ENCODE measurements at places on chromosomes 7 and 10.

GRCh38 chr10:7998831-7999230 is 55.7 kb upstream of the GATA3 start:
- peak; percentile 44 for DNase-seq

GRCh38 chr7:120920591-120921274 is 29.8 kb upstream of the ING3 start:
- DNase-seq = no peak

- DNase-seq = peak; percentile 87
Measured at GRCh38 chr7:138720286-138720685, 19.1 kb upstream of the SVOPL start.

DNA sequence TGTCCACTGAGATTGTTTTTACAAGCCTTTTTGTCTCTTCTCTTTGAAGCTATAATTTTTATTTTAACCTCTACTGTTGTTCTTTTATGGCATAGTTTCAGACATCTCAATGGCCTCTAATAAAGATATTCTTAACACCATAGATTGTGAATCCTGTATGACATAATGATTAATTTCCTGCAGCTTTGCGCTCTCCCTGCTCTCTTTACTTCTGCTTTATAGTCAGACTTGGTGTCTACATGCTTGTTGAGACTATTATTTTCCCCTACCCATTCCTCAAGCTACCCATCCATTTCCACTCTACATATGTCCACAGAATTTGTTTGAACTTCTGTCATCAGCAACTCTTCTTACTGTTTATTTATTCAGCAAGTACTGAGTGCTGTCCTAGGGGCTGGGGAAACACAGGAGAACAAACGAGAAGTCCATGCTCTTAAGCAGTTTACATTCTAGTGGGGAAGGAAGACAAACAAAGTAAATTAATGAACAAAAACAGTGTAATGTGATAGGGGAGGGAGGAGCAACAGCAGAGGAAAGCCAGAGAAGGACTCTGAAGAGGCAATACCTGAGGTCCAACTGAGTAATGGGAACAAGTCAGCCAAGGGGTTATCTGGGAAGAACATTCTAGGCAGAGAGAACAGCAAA is 110.1 kb downstream of the CDK14 start:
- DNase-seq = no peak

DNA sequence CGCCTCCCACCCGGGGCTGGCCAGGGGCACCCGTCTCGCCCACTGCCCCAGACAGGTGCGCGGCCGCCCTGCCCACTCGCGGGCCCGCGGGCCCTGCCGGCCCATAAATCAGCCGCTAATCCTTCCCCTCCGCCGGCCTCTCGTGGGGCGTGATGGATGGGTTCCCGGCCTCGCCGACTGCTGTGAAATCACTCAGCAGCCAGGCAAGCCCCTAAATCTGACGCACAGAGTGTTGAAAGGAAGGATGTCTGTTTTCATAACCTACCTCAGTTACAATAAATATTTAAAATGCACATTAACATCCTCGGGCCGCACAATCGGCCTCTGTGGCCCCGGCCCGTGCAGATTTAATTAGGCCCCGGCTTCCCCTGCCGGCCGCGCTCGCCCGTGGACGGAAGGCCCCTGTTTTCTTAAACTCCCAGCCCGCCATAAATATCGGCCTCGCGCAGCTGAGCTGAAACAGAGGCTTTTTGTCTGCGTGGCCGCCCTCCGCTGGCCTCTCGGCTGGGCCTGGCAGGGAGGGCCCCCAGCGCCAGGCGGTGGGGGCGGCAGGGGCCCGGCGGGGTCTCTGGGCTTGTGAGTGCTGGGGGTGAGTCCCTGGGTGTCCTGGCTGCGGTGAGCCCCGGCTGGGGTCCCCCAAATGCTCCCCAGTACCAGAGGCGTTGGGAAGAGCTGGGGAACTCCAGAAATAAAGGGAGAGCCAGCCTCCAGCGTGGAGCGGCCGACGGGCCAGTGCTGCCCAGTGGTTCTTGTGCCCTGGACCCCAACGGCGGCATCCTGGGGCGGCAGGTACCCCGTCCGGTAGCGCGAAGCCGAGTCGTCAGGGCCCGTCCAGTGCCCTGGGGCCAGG is 90.7 kb downstream of the UNCX start:
- no peak for DNase-seq

DNA sequence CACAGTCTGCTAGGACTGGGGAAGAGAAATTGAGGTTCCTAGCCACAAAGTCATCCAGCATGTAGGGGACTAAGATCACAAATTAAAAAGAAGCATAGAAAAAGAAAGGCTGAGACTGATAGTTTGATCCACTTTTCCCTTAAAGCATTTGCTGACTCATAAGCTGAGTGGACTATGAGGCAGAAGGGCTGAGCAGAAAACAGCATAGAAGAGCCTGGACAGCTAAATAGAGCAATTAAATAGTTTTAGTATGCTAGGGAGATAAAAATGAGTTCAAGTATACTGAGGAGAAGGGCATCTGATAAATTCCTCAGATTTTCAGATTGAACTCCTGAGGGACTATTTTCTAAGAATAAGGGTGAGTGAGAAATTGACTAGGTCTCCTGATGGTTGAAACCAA is 155.9 kb upstream of the EGR2 start:
- DNase-seq = peak; percentile 26

DNA sequence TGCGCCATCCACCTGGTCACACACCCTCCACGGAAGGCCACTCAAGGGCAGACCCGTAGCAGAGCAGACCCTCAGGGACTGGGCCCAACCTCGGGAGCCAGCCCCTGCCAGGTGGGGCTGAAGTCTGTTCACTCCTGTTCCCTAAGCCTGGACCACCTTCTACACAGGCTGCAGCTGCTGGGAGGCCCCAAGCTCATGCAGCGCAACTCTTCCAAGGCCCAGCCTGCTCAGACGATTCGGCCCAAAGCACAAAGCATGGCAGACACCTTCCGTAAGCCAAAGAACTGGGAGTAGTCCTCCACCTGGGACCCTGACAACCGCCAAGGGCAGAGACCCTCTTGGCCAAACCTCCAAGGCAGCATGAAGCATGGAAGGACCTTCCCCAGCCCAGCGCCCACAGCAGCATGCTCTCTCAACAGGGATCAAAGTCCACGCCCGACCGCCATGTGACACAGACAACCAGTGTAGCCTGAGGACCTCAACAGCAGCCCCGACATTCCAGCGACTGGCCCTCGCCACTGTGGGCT is 11.5 kb downstream of the SHH start:
- no peak for DNase-seq

DNA sequence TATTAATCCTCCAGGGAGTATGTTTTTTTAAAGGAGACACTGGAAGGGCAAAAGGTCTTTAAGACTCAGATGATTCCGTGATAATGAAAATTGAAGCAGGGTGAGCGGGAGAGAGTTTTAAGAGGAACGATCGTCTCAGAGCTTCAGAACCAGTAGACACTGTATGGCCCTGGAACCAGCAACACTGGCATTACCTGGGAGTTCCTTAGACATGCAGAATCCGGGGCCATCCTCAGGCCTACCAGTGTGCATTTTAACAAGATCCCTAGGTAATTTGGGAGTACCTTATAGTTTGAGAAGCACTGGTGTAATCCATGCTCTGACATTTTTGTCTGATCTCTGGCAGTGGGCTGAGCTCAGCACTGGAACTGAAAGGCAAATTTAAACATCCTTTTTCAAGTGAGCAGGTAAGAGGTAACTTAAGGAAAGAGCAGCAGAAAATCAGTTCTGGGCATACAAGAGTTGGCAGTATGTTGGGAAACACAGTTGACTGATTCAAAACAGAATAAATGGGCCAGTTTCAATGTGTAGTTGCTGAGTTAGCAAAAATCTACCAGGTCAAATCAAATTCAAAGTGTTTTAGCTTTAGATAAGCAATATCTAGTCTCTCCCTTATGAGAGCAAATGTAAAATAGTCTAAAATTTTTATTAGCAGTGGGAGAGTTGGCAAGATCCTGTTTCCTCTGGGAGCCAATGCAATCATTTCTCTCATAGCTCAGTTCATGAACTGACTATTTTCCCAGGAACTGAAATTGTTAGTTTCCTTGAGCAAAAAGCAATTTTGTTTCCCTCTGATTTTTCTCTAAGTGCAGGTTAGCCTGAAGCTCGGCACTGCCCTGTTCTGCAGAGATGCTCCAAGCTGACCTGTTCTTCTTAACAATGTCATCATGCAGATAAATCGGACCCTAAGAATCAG is 97.2 kb upstream of the ELMO1 start:
- no peak for DNase-seq

DNA sequence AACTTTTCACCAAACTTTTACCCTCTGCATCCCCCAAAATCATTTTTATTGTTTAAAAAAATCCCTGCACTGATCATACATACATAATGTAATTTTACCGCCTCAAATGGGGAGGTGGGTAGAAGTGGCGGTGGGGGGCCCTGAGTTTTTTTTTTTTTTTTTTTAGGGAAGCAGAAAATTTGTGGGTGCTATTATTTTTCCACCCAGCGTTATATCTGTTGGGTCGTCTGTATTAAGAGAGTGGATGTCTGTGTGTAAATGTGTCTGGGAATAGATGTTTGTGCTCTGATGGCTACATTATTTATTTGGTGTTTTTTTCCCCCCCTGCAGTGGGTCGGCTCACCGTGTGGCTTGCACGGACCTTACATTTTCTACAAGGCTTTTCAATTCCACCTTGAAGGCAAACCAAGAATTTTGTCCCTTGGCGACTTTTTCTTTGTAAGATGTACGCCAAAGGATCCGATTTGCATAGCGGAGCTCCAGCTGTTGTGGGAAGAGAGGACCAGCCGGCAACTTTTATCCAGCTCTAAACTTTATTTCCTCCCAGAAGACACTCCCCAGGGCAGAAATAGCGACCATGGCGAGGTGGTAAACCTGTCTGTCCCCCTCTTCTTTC is 438 bp downstream of the ARID5B start:
- DNase-seq = peak; percentile 30

- DNase-seq = no peak
Measured at GRCh38 chr7:85094046-85094725, 92.7 kb downstream of the SEMA3D start.

- no peak for DNase-seq
Measured at GRCh38 chr10:73828161-73828560, 16.8 kb upstream of the NDST2 start.

GRCh38 chr10:69232736-69233480 is 12.8 kb downstream of the HKDC1 start:
- no peak for DNase-seq

DNA sequence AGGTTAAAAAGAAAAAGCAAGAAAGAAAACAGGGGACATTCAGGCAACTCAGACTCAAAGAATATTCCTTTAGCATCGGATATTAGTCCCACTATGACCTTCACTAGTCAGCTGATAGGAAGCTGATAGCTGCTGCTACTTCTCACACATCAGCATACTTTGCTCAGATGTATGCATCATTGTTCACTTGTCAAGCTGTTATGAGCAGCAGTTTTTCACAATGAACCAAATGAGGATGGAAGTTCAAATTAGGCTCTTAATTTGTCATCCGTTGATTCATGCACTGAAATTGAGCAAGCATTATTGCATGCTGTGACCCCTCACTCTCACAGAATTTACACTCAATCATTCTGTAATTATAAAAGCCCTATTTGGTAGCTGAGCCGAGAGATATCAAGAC is 257.7 kb downstream of the SNX13 start:
- DNase-seq = peak; percentile 48

DNA sequence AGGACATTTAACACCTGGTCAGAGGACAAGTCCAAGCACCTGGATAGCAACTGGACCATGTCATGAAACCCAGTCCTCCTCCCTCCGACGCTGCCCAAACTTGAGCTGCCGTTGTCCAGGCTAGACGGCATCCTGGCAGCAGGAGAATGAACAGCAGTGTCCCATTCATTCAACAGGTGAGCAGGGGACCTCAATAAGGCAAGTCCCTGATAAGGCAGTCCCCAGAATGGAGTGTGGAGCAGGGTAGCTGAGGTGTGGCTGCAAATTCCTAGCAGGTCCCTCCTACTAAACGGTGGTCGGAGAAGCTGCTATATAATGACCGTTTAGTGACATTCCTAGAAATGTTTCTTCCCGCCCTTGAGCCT is 169.8 kb downstream of the PRKAG2 start:
- no peak for DNase-seq

GRCh38 chr10:130817046-130817624 is 494.4 kb downstream of the TCERG1L start:
- DNase-seq = no peak

DNA sequence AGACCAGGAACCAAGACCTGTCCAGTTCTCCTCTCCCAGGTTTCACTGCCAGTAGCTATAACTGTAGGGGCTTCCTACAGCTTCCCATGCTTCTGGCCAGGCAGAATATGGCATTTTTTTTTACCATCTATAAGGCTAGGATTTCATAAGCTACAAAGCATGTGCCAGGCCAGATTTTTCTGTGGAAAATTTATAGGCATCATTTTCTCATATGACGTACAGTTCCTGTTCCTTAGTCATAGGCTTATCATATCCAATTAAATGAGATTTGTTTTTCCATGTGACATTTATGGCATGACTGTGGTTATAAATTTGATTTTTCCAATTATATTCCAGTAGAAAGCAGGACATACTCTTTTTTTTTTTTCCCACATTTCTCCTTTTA is 208.6 kb upstream of the NPY start:
- DNase-seq = no peak

DNA sequence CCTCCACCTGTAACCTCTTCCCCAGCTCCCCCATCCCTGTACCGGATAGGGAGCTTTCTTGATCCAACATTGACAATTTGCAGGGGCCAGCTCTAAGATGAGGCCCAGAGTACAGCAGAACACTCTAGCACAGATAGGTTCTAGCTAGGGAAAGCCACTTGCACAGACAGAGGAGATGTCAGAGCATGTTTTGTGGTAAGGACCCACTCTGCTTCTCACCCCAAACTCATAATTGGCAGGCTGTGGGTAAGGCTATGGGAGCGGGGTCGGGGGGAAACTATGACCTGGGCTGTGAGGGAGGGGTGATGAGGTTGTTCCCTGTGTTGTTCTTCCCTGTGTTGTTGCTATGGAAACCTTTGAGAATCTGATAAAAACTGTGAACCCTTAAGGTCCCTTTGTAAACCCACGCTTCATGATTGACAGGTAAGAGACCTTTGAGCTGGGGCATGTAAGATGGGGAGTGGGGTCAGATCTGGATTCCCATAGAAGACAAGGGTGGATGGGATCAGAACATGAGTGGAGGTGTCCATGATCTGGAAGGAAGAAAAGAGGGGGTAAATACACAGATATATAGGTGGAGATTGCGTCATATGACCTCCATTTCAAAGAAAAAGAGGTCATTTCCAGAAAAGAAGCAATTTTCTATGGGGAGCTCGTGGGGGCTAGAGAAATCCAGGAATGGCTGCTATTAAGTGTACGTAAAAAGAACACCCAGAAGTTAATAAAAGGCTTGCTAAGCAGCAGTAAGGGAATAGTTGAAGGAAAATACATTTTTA is 4.0 kb downstream of the CALD1 start:
- DNase-seq = no peak

GRCh38 chr7:113873554-113874151 is 45.2 kb downstream of the PPP1R3A start:
- peak; percentile 45 for DNase-seq

Data from epithelial cell of esophagus (primary cell).